ENCODE measurements at places on chromosomes 2 and 18.

DNA sequence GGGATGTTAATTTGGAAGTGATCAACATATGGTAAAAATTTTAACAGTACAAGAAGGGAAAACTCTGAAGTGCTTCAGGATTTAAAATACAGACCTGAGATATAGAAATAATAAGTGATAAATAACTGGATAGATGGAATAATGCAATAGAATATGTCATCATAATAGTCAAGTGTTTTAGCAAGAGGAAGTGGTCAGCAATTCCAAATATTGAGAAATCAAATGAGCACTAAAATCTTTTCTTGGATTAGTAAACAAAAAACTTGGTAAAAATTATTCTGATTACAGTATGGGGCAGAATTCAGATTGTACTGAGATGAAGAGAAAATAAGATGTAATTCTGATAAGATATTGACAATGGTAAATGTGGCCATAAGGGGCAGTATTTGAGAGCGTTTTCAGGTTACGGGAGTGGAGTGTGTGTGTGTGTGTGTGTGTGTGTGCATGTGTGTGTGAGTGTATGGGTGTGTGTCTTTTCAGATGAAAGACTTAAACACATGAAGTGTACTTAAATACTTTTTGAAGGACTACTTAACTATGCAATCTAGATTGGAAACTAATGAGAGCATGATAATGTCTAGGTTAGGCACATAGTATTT is 217.9 kb upstream of the ITGA4 start:
- no peak for DNase-seq

GRCh38 chr18:45386041-45386655 is 229.1 kb upstream of the SLC14A2 start:
- DNase-seq: peak; percentile 15

DNA sequence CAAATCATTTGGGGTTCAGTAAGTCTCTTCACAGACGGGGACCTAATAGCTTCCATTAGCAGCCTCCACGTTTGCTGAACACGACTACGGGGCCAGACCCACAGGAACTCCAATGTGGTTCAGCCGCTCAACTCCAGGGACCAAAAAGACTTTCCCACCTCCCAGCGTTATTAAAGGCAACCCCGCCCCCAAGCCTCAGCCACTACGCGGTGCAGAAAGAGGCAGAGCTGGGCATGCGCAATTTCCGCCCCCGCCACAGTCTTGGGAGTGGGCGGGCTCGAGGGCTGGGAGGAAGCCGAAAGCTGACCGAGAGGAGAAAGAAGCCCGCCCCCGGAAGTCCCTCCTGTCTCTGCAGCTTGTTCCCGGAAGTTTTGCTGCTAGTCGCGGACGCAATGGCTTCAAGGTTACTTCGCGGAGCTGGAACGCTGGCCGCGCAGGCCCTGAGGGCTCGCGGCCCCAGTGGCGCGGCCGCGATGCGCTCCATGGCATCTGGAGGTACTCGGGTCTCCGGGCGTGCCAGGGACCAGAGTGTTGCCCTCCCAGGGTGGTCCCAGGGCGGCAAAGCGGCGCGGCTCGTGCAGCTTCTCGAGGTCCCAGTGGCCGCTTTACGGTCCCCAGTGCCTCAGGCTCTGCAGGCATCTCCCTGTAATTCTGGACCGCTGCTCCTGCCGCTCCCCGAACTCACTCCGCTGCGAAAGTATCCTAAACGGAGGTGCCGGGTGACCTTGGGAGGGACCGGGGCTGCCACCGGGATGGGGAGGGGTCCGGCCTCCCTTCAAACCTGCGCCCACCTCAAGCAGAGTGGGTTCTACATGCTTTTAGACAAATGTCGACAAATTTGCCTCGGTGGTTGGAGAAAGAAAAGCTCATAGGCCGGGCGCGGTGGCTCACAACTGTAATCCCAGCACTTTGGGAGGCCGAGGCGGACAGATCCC is at the start of gene COX5B:
TSS of gene COX5B (plus strand) at position 368 of the 935 bp plus-strand sequence. CDS start at position 393, 25 bp downstream.
- peak; percentile 99 for DNase-seq

DNA sequence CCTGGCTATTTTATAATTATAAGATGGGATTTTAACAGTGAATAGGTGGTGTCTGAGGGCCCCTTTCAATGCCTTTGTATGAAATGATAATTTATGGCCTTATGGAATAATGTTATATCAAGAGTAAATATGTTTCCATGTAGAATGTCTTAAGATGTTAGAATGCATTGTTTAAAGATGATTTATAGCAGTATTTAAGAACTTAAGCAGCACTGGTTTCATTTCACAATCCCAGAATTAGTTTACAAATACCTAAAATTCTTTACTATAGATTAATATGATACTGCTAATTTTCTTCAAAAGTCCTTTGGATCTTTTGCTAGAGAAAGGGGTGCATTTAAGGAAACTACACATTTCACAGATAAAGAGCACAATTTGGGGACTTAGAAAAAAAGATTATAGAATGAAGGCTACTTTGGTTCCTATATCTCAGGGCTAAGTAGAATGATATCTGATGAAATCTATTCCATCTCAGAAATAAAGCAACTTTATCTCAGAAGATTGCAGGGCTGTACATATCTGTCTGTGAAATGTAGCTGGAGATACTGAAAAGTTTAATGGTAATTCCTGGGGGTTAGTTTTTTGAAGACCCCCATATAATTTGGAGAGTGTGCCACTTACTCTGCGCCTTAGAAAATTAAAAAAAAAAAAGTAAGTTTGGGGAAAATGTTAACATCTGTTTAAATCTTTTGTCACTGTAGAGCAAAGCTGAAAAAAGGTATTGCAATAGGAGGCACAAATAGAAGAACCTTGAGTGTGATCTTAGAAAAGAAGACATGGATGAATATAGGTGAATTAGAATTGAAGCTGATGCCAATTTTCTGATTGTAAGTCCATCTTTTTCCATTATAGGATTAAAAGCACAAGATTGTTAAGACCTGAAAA is 123.4 kb downstream of the GULP1 start:
- no peak for DNase-seq

DNA sequence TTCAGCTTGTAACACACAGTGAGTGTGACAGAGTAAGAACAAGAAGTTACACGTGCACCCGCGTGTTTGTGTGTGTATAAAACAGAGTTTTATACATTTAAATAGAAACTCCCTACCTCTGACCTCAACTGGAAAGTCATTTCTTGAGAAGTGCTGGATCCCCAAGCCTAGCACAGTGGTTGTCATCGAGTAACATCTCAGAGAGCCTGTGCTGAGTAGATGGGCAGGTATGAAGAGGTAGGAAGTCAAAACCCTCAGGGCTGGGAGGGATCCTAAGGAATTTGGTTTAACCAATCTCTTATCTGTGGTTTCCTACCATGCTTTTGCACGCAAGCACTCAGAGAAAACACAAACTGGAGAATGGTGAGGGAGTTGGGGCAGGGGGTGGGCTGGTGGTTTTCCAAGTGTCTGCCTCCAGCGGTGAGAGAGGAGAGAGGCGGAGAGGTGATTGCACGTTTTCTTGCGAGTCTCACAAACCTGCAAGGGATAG is 9.2 kb downstream of the ACOXL start:
- peak; percentile 21 for DNase-seq

DNA sequence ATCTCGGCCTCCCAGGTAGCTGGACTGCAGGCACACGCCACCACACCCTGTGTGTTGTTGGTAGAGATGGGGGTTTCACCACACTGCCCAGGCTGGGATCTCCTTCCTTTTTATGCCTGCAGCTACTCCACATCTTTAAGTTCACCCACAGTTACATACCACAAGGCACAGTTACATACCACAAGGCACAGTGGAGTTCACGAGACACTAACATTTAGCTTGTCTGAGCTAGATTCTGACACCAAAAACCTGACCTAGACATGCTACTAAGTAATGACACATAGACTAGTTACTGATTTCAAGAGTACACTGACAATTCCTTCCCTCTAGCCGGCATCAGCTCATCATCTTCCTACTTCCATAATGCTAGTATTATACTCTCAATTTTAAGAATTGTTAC is 4.3 kb downstream of the POLR2D start:
- DNase-seq: peak; percentile 47

Measured in activated CD4-positive, alpha-beta T cell treated with anti-CD3 and anti-CD28 coated beads, Interleukin-2, Interleukin-6, amounts not matched to agents 100 ng/mL and 50 ng/mL, durations not matched to agents 16 hours and 8 hours (primary cell).